ENCODE measurements at places on chromosomes 11 and 22. TPM values are rescaled to one million over a fixed set of nuclear protein-coding genes. Genes with fewer than 3 reads are reported as not detected.

CARD10 gene
- not detected for total RNA-seq

ALG12 gene
- 13.7 TPM for total RNA-seq

CALCA gene
- total RNA-seq, result not detected

TIMM10 gene
- total RNA-seq, result 158 TPM

MMP27 gene
- not detected for total RNA-seq

NLRP14 gene
- total RNA-seq, result 0.11 TPM

NAALAD2 gene
- total RNA-seq, result not detected

RAB36 gene
- 0.35 TPM for total RNA-seq

DNA sequence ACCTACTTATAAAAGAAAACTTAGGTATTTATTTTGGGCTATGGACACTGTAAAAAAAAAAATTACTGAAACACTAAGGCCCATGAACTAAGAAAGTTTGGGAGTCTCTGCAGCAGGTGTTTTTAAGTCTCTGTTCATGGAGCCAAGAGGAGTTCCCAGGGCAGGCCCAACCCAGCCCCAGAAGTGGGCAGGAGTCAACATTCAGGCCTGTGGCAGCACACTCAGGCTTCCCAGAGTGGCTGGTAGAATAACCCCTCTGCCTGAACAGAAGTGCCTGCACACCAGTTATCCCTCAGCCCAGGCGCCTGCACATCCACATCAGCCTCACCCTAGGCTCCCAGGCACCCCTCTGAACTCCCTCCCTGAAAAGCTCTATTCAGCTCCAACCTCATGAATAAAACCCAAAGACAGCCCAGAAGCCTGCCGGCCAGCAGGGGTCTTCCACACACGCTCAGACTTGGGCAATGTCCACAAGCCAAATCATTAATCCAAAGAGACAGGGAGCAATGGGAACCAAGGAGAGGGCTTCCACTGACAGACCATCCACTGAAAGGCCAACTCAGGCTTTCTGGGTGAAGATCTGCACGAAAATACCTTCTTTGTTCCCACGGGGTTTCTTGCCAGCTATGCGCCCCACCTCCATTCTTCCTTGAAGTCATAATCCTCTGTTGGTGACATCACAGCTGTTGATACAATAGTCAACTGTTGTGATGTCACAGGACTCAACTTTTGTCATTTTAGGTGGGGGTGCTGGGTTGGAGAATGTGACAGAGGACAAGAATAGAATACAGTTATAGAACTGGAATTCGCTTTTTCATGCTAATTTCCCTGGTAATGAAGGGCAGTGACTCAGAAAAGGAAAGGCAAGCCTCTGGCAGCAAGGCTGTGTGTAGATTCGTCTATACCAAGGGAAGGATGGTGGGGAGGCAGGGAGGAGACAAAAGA, 83.7 kb downstream of the RPL27A start:
- DNase-seq, result no peak

DNA sequence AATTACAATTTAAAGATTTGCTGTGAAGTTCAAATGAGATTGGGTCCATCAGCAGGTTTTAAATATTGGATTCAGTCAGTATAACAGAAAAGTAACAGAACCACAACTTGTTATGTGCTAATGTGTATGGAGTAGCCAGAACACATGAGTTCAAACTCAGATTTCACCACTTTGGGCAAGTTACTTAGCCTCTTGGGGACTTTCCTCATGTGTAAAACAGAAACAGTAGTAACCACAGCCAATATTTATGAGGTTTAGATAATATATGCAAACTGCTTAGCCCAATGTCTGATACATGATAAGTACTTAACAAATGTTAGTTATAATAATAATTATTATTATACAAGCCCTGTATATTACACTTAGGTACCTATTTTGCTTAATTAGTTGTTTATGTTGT, 21.8 kb upstream of the SLC5A12 start:
- DNase-seq, result no peak

GRCh38 chr22:31857247-31857646, 87.1 kb upstream of the YWHAH start:
- DNase-seq, result no peak

DNA sequence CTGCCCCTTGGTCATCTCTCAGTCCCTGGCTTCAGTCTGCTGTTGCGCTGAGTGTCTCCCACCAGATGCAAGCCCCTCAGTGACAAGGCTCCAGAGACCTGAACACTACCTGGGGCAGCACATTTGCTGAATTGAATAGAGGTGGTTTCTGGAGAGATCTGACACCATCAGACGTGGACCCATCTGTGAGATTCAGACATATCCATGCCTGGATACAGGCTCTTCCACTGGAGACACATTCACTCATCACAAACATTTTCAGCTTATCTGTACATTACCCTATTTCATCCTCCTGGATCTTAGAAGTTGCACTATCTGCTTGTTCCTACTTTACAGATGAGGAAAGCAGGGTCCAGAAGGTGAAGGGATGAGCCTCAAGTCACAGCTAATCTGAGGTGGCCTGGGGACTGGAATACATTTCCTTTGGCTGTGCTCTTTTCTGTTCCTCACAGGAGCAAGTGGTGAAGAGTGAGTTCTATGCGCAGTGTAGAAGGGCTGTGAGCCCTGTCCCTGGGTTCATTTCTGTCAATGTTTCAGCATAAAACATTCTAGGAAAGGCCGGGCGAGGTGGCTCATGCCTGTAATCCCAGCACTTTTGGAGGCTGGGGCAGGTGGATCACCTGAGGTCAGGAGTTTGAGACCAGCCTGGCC, 19.0 kb downstream of the ATG16L2 start:
- DNase-seq, result no peak

GRCh38 chr11:46551261-46551660, 42.6 kb downstream of the AMBRA1 start:
- no peak for DNase-seq

DNA sequence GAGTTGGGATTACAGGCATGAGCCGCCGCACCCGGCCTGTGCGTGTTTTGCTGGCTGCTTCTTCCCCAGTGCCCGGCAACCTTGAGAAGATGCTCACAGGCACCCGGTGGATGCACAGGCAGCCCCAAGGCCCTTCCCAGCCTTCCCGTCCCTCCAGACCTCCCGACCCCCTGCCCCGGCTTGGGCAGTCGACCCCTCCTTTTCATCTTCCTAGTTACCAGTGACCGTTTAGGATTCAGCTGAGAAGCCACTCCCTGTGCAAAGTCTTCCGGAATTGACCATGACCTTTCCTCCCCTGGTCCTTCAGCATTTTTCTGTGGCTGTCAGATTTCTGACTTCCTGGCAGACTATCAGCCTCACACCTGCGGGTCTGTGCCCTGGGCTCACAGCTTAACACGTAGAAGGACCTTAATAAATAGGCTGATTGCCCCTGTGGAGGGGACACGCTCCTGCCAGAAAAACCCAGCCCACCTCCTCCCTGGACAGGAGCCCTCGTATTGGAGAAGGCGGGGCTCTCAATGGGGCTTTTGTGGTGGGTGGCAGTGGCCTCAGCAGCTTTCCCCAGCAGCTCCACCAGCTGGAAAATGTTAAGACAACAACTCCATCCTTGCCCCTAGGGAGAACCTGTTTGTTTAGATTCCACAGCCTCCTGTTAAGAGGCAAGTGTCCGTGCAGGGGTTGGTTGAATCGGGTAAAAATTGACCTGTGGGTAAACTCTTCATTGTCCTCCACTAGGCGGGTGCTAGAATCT, 10.4 kb upstream of the ANO1 start:
- no peak for DNase-seq

- no peak for DNase-seq
Measured at GRCh38 chr22:43720716-43721115, 91.4 kb downstream of the EFCAB6 start.

- DNase-seq, result no peak
Measured at GRCh38 chr11:126452241-126453101, 97.0 kb downstream of the ST3GAL4 start.

DNA sequence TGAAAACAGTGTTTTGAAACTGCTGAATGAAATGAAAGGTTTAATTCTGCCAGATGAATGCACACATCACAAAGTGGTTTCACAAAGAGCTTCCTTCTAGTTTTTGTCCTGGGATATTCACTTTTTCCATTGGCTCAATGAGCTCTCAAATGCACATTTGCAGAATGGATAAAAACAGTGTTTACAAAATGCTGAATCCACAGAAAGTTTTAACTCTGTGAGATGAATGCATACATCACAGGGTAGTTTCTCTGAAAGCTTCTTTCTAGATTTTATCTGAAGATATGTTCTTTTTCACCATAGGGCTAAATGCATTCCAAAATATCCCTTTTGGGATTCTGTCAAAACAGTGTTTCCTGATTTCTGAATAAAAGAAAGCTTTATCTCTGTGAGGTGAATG, 237.6 kb downstream of the OR4A5 start:
- DNase-seq, result no peak

DNA sequence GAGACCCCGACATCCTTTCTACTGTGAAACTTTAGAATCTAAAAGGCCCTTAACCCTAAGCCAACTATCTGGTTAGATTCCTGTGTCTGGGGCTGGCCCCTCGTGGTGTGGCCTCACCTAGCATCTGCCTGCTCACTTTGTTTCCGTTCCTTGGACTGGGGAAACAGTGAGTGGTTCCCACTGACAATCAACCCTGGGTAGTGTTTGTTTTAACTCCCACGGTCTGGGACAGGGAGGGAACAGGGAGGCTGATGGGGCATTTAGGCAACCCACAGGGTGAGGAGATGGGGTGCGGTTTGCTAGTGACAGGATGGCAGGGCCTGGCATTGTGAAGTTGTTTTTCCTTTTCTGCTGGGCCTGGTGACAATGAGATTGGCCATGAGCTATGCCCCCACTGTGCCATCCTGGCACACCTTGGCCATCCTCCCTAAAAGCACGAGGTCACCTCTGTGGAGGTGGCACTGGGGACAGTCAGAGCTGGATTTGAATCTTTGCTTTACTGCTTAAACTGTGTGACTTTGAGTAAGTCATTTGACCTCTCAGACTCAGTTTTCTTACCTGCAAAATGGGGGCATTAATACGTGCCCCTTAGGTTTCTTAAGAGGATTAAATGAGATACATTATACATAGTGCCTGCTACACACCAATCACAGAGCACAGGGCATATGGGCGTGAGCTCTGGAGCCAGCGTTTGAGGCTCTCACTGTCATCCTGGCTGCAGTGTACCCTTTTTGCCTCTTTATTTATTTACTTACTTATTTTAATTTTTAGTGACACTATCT, 31.4 kb downstream of the CHRDL2 start:
- DNase-seq, result no peak

DNA sequence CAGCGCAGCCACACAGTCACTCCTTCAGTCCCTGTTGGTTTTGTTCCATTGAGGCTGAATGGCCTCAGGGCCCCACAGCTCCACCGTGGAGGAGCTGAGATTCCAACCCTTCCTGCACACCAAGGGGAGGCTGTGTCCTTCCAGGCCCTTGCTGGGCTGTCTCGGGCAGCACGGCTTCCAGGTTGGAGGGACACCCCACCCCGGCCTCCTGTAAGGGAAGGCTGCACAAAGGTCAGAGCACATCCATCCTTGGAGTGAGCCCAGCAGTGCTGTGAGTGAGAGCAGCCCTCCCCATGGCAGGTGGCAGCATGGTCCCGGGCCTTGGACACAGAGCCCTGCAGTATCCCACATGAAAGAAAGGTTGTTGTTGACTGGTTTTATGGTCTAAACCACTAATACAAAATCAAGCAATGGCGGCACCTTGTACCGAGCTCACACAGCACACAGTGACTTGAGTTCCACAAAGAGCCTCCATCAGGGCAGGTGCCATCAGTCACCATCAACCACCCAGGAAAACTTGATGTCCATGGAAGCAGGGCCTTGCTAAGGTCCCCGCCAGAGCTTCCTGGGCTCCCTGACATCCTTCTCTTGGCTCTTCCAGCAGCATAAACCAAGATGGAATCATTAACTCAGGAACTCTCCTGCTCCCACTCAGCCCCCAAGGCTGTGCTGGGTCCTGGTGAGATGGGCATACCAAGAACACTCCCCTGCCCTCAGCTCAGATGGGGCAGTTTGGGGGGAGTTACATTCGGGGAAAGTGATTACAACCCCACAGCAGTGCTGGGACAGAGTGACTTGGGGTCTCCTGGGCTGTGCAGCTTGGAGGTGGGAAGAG, 1500.4 kb downstream of the TBC1D22A start:
- DNase-seq, result no peak
